ENCODE measurements at places on chromosomes 1 and 21.

DNA sequence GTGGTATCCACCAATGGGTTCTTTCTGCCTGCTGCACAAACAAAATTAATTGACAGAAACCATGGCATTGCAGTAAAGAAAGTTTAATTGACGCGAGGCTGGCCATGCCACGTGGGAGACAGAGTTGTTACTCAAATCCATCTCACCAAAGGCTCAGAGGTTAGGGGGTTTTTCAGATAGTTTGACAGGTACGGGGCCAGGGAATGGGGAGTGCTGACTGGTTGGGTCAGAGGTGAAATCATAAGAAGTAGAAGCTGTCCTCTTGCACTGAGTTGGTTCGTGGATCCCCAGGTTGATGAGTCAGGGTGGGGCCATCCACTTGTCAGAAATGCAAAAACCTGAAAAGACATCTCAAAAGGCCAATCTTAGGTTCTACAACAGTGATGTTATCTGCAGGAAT is 941 bp upstream of the TBCE start:
- no peak for DNase-seq

DNA sequence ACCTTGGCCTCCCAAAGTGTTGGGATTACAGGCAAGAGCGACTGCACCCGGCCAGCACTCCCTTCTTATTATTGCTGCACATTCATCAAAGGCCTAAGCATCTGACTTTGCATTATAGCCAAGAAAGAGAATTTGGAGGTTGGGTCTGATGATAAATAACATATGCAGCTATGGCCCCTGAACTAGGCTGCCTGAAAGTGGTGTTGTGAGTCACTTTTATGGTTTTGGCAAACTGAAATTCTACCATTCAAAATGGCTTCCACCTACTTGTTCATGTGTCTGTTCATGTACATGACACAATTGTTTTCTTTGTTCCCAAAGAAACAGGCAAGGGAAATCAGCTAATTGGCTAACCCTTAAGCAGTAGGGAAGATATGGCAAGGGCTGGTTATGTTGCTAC is 25.0 kb upstream of the UAP1 start:
- no peak for DNase-seq

- DNase-seq: no peak
Measured at GRCh38 chr1:26545969-26546323, 16.4 kb downstream of the RPS6KA1 start.

- DNase-seq: no peak
Measured at GRCh38 chr1:170716835-170717429, 53.0 kb downstream of the PRRX1 start.

DNA sequence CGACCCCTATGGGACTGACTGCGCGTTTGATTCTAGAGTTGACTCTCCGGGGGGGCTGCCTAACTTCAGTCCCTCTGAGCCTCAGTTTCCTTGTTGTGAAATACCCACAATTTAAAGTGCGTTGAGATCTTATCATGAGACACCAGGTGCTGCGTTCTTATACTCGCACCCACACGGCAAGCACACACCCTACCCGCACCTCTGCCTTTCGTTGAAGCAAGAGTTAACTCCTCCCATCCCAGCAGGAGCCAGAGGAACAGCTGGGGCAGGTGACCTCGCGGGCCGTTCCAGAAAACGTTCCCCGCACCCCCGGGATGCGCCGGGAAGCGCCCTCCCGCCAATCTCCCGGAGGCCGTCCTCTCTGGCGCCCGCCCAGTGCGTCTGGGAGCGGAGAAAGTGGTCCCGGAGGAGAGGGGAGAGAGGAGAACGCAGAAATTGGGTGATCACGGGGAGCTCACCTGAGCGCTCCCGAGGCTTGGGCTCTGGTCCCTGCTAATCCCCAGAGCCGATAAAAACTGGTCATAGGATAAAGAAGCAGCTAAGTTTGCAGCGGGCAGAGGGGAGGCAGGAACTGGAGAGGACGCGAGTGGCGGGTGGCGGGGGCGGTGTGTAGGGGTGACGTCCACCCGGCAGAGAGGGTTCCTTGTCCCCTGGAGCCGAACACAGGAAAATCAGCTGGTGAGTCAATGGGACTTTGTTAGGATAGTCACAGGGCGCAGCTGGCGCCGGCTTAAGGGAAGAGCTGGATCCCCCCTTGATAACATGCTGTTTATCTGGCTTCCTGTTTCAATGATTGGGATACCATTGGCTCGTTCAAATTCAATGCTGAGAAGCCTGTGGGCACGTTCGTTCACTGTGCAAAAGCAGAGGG is 869 bp downstream of the NAV1 start:
- no peak for DNase-seq
